Subcutaneous preadipocyte (primary cell): ENCODE measurements at places on chromosomes 13 and 19. TPM values are rescaled to one million over a fixed set of nuclear protein-coding genes. Genes with fewer than 3 reads are reported as not detected.

The KMT2B gene
- total RNA-seq: 7.3 and 7.8 TPM in 2 replicates

The PLIN5 gene
- under 0.01 TPM in 1 of 2 replicates, not detected in the other for total RNA-seq

The R3HDM4 gene
- 23.1 and 25.7 TPM in 2 replicates for total RNA-seq

The MATK gene
- under 0.01 and 0.98 TPM in 2 replicates for total RNA-seq

The ZNF610 gene
- total RNA-seq: 0.78 and 2.9 TPM in 2 replicates

The IRS2 gene
- total RNA-seq: 2.6 and 5.7 TPM in 2 replicates

The TMEM38A gene
- total RNA-seq: 0.73 and 0.78 TPM in 2 replicates

The RGL3 gene
- total RNA-seq: 0.37 and 0.98 TPM in 2 replicates

The KLK15 gene
- total RNA-seq: not detected in 2 replicates

The MEIOSIN gene
- not detected in 2 replicates for total RNA-seq

The RUBCNL gene
- total RNA-seq: 0.59 and 8.5 TPM in 2 replicates

The ACP7 gene
- under 0.01 and 0.98 TPM in 2 replicates for total RNA-seq
